ENCODE measurements at places on chromosomes 1 and 21.
A peak's percentile ranks its signal among the peaks of the same experiment; 100 is the strongest.

GRCh38 chr1:230861970-230862595 is 6.2 kb downstream of the C1orf198 start:
- DNase-seq = no peak

DNA sequence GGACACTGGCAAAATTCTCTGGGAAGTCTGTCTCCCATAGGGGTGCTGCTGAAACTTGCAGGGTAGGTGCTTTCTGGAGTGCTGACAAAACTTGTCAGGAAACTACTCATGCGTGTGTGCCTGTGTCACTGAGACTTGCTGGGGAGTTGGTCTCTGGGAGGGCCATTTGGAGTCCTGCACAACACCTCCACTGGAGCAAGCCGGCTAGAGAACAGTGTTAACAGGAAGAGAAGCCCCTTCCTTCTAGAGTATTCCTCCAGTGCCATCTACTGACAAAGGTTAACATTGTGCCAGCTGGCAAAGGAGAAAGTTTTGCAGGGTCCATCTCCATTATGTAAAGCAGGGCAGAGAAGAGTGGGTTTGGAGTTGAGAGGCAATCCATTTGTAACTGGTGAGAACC is 30.0 kb downstream of the ZMYM4 start:
- peak; percentile 15 for DNase-seq

DNA sequence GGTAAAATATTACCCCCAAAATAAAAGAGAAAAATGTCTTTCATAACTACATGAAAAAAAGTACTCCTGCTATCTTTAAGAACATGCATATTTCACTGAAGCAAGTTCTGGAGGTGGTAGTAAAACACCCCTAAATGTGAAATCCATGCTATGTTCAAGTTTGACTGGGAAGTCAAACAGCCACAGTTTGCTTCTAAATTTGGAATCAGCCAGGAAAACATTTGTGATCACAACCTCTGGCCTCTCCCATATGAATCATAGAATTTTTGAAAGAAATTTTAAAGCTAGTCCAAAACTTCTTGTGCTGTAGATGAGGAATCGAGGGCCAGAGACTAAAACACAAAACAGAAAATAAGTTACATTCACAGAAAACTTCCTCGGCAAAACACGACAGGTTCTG is 6.6 kb downstream of the SORT1 start:
- no peak for DNase-seq

GRCh38 chr1:117093091-117093534 is 28.4 kb downstream of the TRIM45 start:
- no peak for DNase-seq

GRCh38 chr1:180353945-180354344 is 123.9 kb downstream of the LHX4 start:
- no peak for DNase-seq

DNA sequence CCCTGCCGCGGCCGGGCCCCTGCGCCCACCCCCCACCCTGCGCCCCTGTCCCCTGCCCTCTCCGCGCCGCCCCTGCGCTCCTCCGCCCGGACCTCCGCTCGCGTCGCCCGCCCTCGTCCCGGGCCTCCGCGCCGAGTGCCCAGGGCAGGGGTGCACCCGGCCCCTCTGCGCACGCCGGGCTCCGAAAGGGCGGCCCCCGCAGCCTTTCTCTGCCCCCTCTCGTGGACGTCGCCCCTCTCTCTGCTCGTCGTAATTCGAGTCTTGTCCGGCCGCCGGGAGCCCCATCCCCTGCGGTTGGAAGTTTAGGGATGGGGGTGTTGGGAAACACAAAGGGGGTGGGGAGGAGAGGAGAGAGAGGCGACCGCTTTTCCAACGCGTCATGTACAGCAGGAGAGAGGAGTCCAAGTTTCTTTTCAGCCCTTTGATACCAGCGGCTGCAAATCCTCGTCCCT is 407 bp downstream of the GALNT2 start:
- DNase-seq = peak; percentile 14

GRCh38 chr1:185463011-185463410 is 146.0 kb upstream of the IVNS1ABP start:
- DNase-seq = no peak

DNA sequence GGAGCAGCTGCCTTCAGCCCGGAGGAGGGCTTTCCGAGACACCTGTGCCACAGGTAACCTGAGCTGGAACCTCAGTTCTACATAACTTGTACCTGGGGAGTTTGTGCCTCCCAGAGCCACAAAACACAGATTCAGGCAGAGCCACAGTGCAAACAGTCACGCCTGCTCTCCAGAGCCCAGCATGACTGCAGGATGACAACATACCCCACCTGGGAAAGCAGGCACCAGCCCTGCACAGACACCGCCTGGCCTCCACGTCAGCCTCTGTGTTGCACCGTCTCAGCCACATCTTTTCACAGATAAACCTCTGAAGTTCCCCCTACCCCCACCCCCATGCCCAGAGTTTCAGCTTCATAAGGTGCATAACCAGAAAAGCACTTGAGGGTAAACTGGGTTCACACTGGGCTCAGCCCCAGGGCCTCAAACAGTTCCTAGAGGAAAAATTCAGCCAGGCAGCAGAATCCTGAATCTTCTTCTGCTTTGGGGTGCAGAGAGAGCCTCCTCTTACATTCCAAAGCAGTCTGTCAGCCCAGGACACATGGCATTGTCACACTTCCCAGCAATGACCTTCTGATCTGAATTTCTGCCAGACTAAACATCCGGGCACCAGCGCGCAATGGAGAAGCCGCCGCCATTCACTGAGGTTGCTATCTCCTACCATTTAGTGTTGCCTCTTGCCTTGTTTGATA is 229.5 kb downstream of the TOMM20 start:
- DNase-seq = no peak

DNA sequence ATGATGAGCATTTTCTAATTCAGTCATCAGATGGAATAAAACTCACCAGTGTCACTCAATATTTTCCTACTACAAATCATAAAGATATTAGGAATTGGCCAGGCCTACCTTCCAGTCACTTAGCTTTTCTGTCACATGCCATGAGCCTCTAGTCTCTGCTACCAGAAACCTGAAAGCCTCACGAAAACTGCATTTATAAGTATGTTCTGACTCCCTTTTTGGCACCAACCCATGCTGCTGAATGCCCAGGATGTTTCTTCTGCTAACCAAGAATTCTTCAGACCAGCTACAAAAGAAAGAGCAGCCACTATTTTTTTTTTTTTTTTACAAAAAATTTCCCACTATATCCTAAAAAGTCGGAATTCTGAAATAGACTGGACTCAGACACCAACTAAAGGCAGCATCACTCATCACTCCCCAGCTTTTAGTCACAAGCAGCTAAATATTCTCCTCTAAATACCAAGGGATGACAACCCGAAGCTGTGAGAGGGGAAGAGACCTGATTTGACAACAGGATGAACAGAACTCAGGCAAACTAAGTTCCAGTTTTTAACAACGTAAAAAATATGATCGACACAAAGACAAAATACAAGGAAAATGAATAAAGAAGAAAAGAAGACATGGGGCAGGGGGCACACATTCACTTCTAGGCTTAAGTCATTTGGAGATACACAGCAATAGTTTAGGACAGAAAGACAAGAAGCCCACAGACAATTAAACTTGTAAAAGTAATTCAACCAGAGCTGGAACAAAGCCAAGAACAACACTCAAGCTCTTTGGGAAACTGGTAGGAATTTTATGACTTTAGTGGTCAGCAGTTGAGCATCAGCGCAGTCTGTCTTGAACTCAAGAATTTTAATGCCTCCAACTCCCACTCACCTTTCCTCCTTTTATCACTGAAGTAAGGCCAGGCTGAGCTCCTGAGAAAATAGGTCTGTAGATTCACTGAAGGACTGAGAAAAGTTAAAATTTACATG is 1.7 kb downstream of the DCAF8 start:
- DNase-seq = no peak

GRCh38 chr21:36183144-36183795 is 26.6 kb downstream of the DOP1B start:
- no peak for DNase-seq

DNA sequence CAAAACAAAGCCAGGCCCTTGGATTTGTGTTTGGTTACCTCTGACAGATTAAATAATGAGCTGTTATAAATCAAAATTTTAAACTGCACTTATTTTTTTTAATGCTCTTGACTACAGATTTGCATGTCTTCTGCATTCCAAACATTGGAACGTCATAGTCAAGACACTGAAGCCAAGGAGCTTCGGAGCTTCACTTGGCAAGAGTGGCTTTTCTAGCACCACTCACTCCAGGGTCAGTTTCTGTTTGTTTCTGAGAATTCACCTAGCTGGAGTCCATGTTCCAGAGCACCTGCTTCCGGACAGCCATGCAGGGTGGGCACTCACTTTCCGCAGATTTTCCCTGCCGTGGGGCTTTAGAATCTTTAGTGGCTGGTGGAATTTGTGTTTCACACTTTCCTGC is 202.9 kb downstream of the ZP4 start:
- no peak for DNase-seq

- no peak for DNase-seq
Observed at GRCh38 chr21:43825936-43826622, 36.7 kb downstream of the RRP1 start.

DNA sequence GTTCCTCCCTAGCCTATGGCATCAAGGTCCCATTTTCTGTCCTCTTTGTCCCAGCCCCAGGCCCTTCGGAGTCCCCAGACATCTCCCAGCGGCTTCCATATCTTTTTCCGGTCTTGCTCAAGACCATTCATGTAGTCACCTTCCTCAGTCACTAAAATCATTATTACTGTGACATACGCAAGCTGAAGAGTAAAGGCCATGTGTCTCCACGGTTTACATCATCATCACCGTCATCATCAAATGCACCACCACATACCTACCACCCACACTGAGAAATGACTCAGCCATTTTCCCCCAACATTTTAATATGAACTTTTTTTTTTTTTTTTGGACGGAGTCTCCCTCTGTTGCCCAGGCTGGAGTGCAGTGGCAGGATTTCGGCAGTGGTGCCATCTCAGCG is 43.4 kb downstream of the FHAD1 start:
- no peak for DNase-seq

GRCh38 chr1:7513081-7513480 is 258.0 kb upstream of the VAMP3 start:
- no peak for DNase-seq

DNA sequence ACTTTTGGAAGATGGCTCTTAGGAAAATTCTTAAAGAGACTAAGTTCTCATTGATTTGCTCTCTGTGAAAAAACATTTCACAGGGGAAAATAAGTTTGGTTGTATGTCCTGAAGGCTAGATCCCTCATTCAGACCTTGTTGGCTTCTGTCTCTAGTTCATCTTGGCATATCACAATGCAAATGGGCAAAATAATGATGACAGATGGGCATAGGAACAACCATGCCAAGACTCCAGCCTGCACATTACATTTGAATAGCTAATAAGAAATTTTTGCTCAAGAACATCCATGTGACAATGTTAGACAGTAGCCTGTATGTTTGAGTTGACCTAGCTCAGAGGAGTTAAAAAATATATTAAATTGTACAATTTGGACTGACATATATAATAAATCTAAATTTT is 292.9 kb downstream of the PLA2G4A start:
- no peak for DNase-seq

- DNase-seq = no peak
Observed at GRCh38 chr1:67831850-67832513, 1.3 kb downstream of the GNG12 start.

DNA sequence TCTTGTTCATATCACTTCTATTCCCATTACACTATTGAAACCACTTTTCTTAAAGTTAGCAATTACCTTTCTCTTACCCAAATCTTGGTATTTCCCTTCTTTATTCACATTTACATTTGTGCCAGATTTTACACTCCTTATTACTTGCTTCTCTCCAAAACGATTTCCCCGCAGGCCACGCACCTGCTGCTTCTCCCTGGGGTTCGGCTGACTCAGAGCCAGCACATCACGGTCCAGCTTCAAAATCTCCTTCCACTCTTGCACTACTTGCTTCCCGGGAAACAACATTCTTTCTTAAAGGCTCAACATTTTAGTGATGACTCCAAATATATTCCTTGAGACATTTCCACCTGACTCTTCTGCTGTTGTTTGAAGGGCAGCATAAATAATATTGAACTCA is 20.7 kb downstream of the LHX9 start:
- no peak for DNase-seq

- no peak for DNase-seq
Observed at GRCh38 chr1:229563241-229563640, 4.7 kb upstream of the ABCB10 start.

- no peak for DNase-seq
Observed at GRCh38 chr1:226873771-226874578, 3.6 kb downstream of the PSEN2 start.

GRCh38 chr1:79204779-79205479 is 198.4 kb upstream of the ADGRL4 start:
- no peak for DNase-seq

DNA sequence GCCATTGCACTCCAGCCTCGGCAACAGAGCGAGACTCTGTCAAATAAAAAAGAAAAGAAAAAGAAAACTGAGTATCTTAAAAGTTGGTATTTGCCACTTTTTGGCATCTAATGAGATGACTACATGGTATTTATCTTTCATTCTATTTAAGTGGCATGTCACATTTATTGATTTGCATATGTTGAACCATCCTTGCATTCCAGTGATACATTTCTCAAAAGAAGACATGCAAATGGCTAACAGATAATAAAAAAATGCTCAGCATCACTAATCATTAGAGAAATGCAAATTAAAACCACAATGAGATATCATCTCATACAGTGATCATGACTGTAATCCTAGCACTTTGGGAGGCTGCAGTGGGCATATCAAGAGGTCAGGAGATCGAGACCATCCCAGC is 28.1 kb downstream of the SFPQ start:
- DNase-seq = no peak

DNA sequence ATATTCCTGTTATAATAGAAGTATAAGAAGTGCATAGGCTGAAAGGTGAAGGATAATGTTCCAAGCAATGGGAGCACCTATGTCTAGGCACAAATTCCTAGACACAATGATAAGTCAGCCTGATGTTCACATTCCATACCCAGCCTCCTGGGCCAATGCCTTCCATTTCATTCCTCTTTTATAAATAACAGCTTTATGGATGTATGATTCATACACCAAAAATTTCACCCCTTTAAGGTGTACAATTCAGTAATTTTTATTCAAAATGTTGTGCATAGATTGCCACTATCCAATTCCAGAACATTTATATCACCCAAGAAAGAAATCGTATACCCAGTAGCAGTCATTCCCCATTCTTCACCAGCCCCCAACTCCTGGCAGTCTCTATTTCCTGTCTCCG is 118.8 kb downstream of the BRINP2 start:
- no peak for DNase-seq

- DNase-seq = no peak
Observed at GRCh38 chr21:31360717-31361116, 16.7 kb upstream of the TIAM1 start.

DNA sequence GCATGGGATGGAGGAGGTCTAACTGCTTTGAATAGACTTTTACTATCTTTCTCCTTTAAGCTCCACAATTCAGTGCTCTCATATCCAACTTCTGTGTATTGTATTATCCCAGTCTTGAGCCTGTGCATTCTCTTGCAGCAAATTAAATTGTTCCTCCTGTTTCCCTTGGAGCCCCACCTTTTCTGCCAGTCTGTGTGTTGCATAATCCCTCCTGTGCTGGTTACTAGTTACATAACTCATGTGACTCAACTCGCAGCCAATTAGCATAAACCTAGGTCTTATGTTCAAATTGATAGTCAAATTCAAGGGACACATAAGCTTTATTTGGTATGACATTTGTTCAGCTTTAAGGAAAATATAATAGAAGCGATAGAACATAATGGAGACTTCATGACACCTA is 1863.5 kb downstream of the MRPL39 start:
- no peak for DNase-seq

Data from GM18507 (cell line).